Ascending aorta (tissue), 2 donors: ENCODE measurements at places on chromosomes 13 and 19. TPM values are rescaled to one million over a fixed set of nuclear protein-coding genes. Genes with fewer than 3 reads are reported as not detected.

Gene OR7C1
- total RNA-seq = not detected

Gene CALR3
- total RNA-seq = not detected

Gene MARCHF2
- 151 TPM for total RNA-seq

Gene ZNF724
- total RNA-seq = not detected

Gene ZNF571
- 0.11 TPM for total RNA-seq

Gene ONECUT3
- not detected for total RNA-seq

Gene ACP7
- not detected for total RNA-seq

Gene CERS1
- not detected for total RNA-seq

Gene SMIM44
- not detected for total RNA-seq

Gene FCAR
- total RNA-seq = not detected

Gene YIF1B
- 24.7 TPM for total RNA-seq

Gene DPF1
- not detected for total RNA-seq

Gene PALM3
- total RNA-seq = 1.7 TPM

Gene DENND1C
- total RNA-seq = 24.4 TPM

Gene C1QTNF9B
- total RNA-seq = not detected

Gene PPM1N
- 2.2 TPM for total RNA-seq

Gene RFPL4AL1
- not detected for total RNA-seq

Gene A1BG
- total RNA-seq = 0.32 TPM

Gene KMT2B
- total RNA-seq = 25.5 TPM

Gene KCNRG
- 3.3 TPM for total RNA-seq

Gene IGFL4
- total RNA-seq = not detected

Gene CIC
- total RNA-seq = 247 TPM

Gene PSPN
- total RNA-seq = not detected

Gene ZNF180
- 10.9 TPM for total RNA-seq
